T-cell (primary cell): ENCODE measurements at places on chromosomes 6 and 20.

- peaks cover 21% of the 10 kb centered on the region for H3K4me1 ChIP-seq
- H3K27me3 ChIP-seq: no peaks in the 10 kb centered on the region
- no peaks in the 10 kb centered on the region for H3K36me3 ChIP-seq
- H3K27ac ChIP-seq: no peak overlapping the region
Measured at GRCh38 chr6:149046822-149047246, 270.7 kb upstream of the TAB2 start.

DNA sequence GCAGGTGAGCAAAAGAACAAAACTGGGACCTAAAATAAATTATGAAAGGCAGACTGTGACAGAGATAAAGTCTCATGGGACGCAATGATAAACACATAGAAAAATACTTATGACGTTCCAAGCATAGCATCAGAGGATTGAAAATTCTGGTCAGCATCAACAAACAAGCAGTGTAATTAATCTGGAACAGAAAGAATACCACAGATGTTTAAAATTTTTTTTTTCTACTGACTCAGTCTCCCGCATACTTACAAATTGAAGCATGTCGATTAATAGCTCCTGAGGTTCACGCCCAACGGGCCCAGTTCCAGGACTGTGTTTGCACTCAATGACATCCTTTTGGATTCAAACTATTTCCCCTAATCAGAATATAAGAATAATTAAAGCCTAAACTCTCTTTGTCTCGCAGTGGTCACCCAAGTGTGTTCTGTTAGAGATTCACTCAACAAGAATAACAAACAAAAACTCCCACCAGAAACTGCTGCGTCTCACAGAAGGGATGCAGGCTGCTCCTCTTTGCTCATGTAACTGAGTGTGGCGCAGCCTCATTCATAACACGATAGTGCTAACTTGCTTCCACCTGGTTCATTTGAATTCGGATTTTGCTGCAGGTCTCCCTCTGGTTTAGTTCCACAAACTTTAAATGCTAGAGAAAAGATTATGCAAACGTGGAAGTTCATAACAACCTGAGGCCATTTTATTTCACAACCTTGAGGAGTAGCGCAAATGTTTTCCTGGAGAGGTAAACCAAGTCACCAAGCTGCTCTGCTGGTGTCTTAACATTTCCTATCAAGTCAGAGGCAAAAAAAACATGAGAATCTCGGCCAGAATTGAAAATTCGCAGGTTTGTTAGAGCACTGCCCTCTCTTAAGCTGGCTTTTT, 69.0 kb upstream of the CITED2 start:
- no peaks in the 10 kb centered on the region for H3K4me1 ChIP-seq
- no peaks in the 10 kb centered on the region for H3K36me3 ChIP-seq
- no peak overlapping the region for H3K4me3 ChIP-seq
- H3K27me3 ChIP-seq: no peaks in the 10 kb centered on the region

DNA sequence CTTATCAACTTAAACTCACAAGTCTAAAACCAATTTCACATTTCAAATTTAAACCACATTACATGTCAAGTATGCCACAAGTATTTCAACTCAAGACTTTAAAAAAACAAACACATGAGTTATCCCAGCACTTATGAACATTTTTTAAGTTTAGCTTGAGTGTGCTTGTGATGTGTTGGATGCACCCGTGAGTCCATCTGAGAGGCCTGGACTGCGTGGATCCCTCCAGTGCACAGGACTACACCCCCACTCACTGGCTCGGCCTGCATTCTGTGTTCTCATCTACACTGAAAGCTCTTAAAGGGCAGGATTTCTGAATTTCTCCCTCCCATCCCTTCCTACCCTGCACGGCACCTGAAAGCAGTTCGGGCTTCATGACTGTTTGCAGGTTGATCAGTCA, 128.8 kb upstream of the CD93 start:
- no peak for DNase-seq
- H3K27me3 ChIP-seq: no peaks in the 10 kb centered on the region
- H3K36me3 ChIP-seq: no peaks in the 10 kb centered on the region
- no peak overlapping the region for H3K27ac ChIP-seq
- H3K4me1 ChIP-seq: no peaks in the 10 kb centered on the region

DNA sequence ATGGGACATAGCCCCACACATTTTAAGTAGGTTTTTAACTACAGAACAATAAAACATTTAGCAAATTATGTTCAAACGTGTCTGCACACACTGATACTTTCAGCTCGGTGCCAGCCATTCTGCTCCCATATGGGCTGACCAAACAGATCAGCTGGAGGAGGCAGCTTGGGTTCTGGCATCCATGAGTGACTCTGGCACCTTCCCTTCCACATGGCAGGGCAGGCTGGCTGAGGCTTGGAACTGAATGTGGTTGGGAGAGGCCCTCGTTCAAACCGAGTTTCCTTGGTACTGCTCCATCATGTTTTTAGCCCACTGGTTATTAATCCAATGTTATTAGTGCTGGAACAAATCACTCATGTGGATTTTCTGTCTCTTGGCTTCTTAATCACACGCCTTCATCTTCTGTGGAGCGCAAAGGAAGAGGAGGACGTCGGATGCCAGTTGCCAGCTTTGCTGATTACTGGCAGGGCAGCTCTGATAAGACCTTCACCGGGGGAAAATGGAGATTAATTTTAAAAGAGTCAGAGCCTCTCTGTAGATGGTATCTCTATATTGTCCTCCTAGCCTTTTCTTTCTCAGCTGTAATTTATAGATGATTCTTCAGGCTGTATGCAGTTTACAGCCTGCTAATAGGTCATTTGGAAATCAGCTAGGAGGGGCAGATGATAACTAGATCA, 93.1 kb upstream of the TIAM2 start:
- H3K4me3 ChIP-seq: no peak overlapping the region
- H3K27me3 ChIP-seq: no peaks in the 10 kb centered on the region
- no peak overlapping the region for H3K27ac ChIP-seq
- no peaks in the 10 kb centered on the region for H3K4me1 ChIP-seq
- no peak for DNase-seq
- H3K36me3 ChIP-seq: no peaks in the 10 kb centered on the region

- H3K4me1 ChIP-seq: peaks cover 35% of the 10 kb centered on the region
- peak within 1 kb of the TSS; percentile 59 for H3K4me3 ChIP-seq
Measured at GRCh38 chr20:63536997-63537524, at the start of gene PTK6. Gene PTK6 (minus strand): TSS chr20:63537376. CDS start chr20:63537314, 62 bp downstream.

GRCh38 chr6:90465686-90466085, 121.2 kb downstream of the MAP3K7 start:
- no peak overlapping the region for H3K4me3 ChIP-seq
- no peak for DNase-seq
- no peaks in the 10 kb centered on the region for H3K27me3 ChIP-seq
- no peaks in the 10 kb centered on the region for H3K36me3 ChIP-seq
- H3K4me1 ChIP-seq: peaks cover 6% of the 10 kb centered on the region

DNA sequence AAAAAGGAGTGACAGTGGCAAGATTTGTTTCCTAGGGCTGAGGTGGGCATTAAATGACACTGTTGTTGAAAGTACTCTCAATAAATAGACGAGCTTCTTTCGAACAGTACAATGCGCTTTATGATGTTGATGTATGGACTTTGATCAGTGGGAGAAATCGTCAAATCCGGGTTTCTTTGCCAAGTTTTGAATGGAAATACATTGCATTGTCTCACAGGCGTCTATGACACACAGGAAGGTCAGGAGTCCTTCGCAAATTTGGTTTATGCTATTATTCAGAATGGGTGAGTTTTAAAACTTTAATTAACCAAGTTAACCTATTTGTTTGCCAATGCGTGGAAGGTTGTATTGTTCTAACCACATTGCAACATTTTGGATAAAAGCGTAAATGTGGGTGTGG, 547.3 kb upstream of the SLC35B3 start:
- no peak overlapping the region for H3K27ac ChIP-seq
- H3K4me1 ChIP-seq: no peaks in the 10 kb centered on the region
- no peaks in the 10 kb centered on the region for H3K36me3 ChIP-seq
- no peak overlapping the region for H3K4me3 ChIP-seq
- H3K27me3 ChIP-seq: no peaks in the 10 kb centered on the region

DNA sequence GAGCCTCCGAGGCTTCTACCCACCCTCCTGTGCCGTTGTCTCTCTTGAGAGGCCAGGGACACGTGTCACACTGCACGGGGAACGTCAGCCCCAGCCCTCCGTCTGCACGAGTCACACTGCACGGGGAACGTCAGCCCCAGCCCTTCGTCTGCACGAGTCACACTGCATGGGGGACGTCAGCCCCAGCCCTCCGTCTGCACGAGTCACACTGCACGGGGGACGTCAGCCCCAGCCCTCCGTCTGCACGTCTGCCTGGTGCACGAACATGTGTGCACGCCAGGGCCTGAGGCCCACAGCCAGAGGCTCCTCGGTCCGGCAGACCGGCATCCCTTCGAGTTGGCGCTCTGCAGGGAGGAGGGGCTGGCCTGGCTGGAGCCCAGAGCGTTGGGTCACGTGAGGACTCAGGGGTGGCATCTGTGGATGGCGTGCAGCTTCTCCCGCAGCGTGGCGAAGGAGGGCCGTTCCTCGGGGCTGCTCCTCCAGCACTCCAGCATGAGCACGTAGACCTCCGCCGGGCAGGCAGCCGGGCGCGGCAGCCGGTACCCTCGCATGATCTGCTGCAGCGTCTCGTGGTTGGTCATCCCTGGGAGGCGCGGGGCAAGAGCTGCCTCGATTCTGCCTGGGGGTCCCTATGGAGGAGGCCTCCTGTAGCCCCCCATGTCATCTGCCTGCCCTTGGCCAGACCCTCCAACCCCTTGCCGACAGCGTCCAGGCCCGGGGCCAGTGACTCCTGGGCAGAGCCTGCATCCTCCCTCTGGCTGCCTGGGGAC, 3.4 kb upstream of the PTK6 start:
- DNase-seq: no peak
- no peaks in the 10 kb centered on the region for H3K36me3 ChIP-seq
- H3K4me3 ChIP-seq: no peak overlapping the region
- H3K27me3 ChIP-seq: no peaks in the 10 kb centered on the region
- no peak overlapping the region for H3K27ac ChIP-seq

- no peaks in the 10 kb centered on the region for H3K36me3 ChIP-seq
- no peak overlapping the region for H3K27ac ChIP-seq
- H3K4me1 ChIP-seq: peaks cover 11% of the 10 kb centered on the region
- no peak overlapping the region for H3K4me3 ChIP-seq
Measured at GRCh38 chr6:43803055-43803782, 33.2 kb downstream of the VEGFA start.

- no peaks in the 10 kb centered on the region for H3K27me3 ChIP-seq
- no peaks in the 10 kb centered on the region for H3K36me3 ChIP-seq
Measured at GRCh38 chr6:170212956-170213636, 77.8 kb downstream of the DLL1 start.

- H3K27ac ChIP-seq: peak overlapping the region; percentile 67
- H3K4me3 ChIP-seq: peak overlapping the region; percentile 96
- H3K36me3 ChIP-seq: no peaks in the 10 kb centered on the region
- peaks cover 9% of the 10 kb centered on the region for H3K4me1 ChIP-seq
- H3K27me3 ChIP-seq: no peaks in the 10 kb centered on the region
Measured at GRCh38 chr6:111480988-111481822, 1.8 kb downstream of the REV3L start.

DNA sequence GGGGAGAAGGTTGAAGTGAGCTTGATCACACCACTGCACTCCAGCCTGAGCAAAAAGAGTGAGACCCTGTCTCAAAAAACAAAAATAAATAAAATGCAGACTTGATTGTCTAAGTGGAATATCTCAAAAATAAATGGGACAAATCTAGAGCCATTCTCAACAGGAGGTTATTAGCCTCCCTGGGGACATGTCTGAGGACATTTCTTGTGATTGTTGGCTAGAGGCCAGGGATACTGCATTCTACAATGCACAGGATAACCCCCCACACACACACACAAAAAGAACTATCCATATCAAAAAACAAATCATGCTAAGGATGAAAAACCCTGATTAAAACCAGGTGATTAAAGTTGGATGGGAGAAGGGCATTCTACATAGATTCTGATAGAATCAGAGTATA, 37.5 kb downstream of the FAM217A start:
- peaks cover 4% of the 10 kb centered on the region for H3K4me1 ChIP-seq
- H3K4me3 ChIP-seq: no peak overlapping the region
- H3K27ac ChIP-seq: no peak overlapping the region
- H3K27me3 ChIP-seq: no peaks in the 10 kb centered on the region
- DNase-seq: no peak
